ENCODE measurements at places on chromosomes 13 and 19.

GRCh38 chr13:98143157-98143553 lies 261 bp downstream of the FARP1 start:
- no peak for DNase-seq

DNA sequence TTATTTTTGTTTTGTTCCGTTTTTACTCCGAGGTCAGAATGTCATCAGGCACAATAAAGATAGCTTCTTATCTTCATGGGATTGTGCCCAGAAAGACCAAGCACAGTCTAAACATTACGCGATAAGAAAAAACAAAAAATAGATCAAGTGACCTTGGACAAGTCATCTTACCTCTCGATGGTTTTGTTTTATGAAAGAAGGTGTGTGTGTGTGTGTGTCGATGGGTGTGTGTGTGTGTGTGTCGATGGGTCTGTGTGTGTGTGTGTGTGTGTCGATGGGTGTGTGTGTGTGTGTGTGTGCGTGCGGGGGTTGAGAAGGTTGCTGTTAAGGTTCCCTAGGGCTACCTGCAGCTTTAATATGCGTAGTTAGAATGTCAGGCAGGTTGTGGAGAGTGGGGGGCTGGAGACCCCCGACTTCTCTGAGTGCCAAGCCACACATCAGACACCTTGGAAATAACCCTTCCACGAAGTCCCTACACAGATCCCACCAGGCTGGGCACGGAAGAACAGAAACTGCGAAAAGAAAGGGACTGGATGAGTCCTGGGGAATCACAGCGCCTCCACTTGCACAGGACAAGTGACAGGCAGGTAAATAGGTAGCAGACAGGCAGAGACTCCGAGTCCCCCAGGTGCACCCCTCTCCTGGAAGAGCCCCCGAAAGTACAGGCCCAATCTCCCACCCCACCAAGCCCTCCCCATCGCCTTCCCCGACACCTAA lies 458 bp upstream of the ATP8A2 start:
- no peak for DNase-seq

GRCh38 chr19:6229216-6229913 lies 50.4 kb downstream of the MLLT1 start:
- DNase-seq = no peak

DNA sequence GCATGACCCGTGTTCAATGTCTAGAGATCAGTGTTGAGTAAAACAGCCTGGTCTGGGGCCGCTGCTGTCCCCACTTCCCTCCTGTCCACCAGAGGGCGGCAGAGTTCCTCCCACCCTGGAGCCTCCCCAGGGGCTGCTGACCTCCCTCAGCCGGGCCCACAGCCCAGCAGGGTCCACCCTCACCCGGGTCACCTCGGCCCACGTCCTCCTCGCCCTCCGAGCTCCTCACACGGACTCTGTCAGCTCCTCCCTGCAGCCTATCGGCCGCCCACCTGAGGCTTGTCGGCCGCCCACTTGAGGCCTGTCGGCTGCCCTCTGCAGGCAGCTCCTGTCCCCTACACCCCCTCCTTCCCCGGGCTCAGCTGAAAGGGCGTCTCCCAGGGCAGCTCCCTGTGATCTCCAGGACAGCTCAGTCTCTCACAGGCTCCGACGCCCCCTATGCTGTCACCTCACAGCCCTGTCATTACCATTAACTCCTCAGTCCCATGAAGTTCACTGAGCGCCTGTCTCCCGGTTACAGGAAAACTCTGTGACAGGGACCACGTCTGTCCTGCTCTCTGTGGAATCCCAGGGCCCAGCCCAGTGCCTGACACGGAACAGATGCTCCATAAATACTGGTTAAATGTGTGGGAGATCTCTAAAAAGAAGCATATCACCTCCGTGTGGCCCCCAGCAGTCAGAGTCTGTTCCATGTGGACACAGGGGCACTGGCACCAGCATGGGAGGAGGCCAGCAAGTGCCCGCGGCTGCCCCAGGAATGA lies 1.5 kb upstream of the CEACAM5 start:
- DNase-seq = peak; percentile 39

GRCh38 chr19:50419580-50420035 lies 870 bp downstream of the SPIB start:
- no peak for DNase-seq
